Kidney glomerular epithelial cell (primary cell): ENCODE measurements at places on chromosomes 11 and 22.
A peak's percentile ranks its signal among the peaks of the same experiment; 100 is the strongest.

DNA sequence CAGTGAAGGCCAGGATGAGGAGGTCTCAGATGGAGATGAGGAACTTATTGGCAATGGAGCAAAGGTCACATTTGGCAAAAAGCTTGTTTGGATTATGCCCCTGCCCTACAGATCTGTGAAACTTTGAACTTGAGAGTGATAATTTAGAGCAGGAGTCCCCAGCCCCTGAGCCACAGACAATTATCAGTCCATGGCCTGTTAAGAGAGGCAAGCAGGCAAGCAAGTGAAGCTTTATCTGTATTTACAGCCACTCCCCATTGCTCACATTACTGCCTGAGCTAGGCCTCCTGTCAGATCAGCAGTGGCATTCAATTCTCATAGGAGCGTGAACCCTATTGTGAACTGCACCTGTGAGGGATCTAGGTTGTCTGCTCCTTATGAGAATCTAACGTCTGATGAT, 1076.9 kb upstream of the TENM4 start:
- no peak for DNase-seq

GRCh38 chr22:32308191-32308590, 49.5 kb upstream of the RFPL3 start:
- no peak for DNase-seq

- DNase-seq, result no peak
Measured at GRCh38 chr11:123559523-123559955, 94.9 kb downstream of the SCN3B start.

DNA sequence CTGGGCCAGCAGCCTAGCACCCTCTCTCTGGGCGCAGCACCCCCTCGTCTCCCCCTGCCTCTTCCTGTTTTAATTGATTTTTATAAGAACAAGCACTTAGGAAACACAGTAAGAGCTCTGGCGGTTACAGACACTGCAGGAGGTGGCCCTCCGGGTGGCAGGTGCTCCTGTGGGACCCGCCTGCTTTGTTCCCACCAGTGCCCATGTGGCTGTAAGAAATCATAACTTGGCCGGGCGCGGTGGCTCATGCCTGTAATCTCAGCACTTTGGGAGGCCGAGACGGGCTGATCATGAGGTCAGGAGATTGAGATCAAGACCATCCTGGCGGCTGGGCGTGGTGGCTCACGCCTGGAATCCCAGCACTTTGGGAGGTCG, 18.4 kb downstream of the TSPAN4 start:
- DNase-seq, result no peak

DNA sequence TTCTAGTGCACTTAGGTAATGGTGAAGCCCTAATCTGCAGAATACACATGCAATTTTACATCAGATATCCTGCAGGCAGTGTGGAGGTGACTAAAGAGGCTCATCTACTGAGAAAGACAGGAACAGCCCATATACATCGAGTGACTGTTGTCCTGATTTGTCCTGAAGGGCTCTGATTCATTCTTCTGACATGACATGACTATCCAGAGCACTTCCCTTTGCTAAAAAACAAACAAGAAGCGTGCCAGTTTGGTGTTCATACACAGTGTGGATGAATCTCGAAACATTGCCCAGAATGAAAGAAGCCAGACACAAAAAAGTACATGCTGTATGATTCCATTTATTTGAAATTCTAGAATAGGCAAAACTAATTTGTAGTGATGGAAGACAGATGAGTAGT, 48.0 kb upstream of the AMPD3 start:
- DNase-seq, result peak; percentile 11

GRCh38 chr22:46605117-46605516, 15.1 kb upstream of the GRAMD4 start:
- DNase-seq, result no peak

GRCh38 chr11:72203163-72203562, 11.2 kb downstream of the FOLR1 start:
- no peak for DNase-seq

- DNase-seq, result no peak
Measured at GRCh38 chr11:8222820-8223512, 40.7 kb downstream of the LMO1 start.

DNA sequence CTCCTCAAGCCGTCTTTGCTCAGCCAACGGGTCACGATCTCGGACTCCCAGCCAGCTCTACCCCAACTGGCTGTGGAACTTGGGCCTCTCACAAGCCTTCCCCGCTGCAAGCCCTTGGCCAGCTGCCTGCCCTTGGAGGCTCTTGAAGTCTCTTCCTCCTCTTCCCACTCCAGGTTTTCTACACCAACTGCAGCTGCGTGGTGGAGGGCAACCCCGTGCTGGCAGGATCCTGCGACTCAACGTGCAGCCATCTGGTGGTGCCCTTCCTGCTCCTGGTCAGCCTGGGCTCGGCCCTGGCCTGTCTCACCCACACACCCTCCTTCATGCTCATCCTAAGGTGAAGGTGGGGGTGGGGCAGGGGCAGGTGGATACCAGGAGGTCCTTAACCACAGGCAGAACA, 40.5 kb upstream of the TPBGL start:
- no peak for DNase-seq

DNA sequence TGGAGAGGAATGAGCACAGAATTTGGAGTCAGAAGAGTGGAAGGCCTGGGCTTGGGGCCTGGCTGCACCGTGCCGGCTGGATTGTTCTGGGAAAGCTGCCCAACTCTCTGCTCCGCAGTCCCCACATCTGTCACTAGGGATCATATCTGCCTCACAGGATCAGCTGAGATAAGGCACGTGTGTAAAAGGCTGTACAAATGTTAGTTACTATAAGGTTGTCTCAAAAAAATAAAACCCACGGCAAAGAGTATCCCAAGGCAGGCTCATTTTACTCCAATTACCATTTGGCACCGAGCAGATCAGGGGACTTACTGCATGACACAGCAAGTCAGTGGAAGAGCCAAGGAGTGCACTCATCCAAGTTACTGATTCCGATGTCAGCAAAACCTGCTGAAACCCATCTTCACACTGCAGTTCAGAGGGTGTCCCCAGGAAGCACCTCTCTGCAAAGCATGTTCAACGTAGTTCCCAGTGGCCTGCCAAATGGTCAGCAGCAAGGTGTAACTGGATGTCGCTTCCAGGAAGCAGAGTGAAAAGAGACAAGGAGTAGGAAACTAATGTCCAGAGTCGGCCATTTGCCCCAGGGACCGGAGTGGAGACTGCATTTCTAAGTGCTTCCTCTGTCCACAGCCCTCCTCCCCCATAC, 18.1 kb upstream of the MRTFA start:
- peak; percentile 34 for DNase-seq

DNA sequence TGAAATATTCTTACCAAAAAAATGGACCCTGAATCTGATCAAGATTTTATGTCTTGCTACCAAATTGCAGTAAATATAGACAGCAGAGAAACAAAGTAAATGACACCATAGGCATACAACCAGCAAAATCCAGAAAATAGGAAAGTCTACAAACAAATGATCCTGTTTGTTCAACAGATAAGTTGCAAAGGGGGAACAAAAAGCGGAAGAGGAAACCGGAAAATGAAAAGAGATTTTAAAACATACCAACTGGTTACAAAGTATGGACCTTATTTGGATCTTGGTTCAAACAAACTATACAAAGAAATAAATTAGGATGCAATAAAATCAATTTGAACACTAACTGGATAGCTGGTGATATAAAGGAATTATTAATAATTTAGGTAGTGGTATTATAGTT, 92.0 kb downstream of the TMPRSS5 start:
- no peak for DNase-seq

DNA sequence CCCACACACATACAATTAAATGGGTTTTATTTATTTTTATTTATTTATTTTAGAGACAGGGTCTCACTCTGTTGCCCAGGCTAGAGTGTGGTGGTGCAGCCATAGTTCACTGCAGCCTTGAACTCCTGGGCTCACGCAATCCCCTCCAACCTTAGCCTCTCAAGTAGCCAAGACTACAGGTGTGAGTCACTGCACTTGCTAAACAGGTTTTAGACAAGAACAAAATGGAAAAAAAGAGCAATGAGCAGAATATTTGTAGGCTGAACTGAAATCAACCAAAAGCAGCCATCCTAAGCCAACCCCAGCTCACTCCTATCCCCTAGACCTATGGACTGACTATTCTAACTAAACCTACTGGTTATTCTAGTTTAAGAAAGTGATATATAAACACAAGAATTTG, 37.8 kb downstream of the MRE11 start:
- no peak for DNase-seq

- peak; percentile 79 for DNase-seq
Measured at GRCh38 chr11:67356864-67357561, 3.7 kb upstream of the POLD4 start.

DNA sequence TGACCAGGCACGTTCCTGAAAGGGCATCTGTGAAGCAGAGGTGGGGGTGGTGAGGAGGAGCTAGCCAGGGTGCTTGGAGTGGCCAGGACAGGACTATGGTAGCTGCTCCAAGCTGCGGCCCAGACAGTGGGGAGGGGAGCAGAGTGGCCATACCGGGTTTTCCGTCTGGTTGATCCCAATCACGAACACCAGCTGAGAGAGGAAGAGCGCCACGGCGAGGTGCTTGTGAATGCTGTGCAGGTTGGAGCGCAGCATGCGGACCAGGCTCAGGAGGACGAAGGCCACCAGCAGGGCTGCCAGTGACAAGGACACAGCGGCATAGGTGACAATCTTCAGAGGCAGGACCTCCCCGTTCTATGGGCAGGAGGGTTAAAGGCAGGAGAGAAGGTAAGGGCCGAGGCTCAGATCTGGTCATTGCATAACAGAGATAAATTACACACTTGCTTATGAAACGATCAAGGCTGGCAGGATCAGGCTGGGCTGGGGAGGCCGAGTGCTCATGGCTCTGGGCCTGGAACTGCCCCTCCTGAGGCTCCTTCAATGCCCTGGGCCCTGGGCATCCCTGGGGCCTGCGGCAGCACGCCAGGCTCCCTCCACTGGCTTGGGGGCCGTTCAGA, 41.5 kb downstream of the TRMU start:
- DNase-seq, result no peak

DNA sequence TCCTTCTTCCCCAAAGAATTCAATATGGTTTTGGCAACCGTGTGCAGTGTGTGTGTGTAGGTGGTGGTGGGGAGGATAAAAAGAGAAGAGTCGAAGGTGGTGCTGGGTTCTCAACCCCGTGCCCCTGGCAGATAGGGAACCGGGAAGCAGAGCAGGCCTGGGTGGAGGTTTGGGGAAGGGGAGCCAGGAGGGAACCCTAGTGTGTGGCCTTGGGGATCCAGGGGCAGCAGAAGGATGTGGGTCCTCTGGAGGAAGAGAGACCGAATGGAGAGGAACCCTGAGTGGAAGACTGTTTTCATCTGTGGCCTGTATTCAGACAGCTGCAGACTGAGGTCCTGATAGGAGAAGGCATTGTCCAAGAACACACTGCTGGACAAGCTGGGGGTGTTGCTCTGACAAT, 73.3 kb upstream of the B3GAT1 start:
- DNase-seq, result no peak

GRCh38 chr11:124315052-124315451, 1.3 kb upstream of the OR8D1 start:
- no peak for DNase-seq

DNA sequence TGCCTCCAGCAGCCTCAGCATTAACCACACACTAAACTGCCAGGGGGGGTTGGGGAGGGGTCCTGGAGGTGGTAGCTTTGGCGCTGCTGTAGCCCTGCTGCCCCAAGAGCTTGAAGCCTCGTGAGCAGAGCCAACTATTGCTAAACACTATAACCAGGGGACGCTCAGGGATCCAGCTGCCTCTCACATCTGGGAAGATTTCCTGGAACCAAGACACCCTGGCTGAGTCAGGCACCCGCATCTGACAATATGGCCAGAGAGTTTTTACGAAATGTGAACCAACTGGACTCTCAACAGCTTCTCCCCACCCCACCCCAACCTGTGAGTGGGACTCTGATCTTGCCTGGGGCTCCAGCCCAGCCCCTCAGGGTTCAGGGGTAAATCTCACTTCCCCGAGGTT, 14.3 kb downstream of the C1QTNF6 start:
- DNase-seq, result no peak

DNA sequence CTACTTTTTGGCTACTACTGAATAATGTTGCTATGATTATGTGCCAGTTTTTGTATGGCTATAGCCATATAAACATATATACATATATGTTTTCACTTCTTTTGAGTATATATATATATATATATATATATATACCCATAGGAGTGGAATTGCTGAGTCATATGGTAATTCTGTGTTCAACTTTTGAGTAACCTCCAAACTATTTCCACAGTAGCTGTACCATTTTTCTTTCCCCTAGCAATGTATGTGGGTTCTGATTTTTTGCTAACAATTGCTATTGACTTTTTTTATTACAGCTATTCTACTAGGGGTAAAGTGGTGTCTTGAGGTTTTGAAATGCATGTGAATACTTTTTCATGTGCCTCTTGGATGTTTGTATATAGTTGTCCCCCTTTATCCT, 30.4 kb downstream of the CBL start:
- no peak for DNase-seq

- DNase-seq, result no peak
Measured at GRCh38 chr11:125261588-125261987, 97.0 kb downstream of the PKNOX2 start.

- DNase-seq, result no peak
Measured at GRCh38 chr11:75351791-75352587, 528 bp upstream of the ARRB1 start.

DNA sequence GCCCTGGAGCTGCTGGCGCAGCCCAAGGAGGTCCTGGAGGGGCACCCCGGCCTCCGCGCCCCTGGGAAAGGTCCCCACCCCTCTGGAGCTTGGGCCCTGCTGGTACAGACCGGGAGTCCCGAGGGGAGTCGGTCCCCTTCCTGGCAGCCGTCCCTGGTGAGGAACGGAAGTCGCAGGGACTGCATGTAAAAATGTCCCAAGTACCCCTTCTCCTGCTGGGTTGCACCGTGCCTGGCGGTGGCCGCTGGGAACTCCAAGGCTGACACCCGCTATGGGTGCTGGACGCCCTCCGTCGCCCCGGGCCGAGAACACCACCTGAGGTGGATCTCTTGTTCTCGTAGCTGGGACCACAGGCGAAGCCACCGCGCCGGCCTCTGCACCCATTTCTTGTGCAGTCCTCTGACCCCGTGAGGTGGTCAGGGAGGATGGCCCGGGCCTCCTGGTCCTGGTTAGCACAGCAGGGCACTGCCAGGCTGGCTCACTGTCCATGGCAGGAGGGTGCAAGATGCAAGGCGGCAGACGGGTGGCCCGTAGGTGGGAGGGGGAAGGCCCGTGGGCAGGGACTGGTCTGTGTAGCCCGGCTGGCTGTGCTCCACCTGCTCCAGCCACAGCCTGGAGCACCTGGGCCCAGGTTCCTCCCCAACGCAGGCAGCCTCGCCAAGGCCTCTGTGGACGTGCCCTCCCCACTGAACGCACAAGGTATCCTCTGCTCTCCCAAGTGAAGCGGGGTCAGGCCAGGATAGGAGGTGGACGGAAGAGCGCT, 165.2 kb downstream of the IGLL1 start:
- DNase-seq, result no peak
